ENCODE measurements at places on chromosomes 16 and 17.

GRCh38 chr16:54107583-54108202, 178.9 kb downstream of the IRX3 start:
- no peak for DNase-seq

GRCh38 chr16:79165506-79165905, 435.0 kb downstream of the MAF start:
- DNase-seq = no peak

DNA sequence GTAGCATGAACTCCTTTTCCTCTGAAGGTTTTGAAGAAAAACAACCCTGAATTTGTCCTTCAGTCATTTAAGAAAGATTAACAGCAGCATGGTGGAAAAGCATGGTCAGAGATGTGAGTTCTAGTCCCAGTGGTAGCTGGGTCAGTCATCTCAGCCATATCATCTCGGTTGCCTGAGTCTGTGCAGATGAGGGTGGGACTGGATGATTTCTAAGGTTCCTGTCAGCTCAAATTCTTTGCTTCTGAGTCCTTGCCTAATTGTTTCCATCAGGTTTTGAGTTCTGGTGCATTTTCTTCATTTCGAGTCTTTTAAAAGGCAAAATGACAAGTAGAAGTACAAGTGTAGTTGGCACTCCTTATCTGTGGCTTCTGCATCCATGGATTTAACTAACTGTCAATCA, 63.9 kb downstream of the TNRC6C start:
- no peak for DNase-seq

DNA sequence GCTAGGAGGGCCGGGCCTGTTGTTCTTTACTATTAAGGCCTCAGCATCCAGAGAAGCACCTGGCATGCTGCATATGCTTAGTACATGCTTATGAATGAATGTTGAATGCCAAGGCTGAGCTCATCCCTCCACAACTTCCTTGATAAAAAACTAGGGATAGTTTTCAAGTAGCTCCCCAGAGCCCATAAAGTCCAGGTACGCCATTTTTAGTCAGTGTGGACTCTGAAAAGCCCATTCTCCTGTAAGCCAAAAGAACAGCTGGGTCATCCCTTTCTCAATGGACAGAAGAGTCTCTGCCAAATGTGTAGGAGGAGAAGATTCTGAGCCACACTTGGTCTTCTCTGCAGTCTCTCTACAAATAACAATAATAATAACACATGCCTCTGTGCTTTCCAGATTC, 8.9 kb upstream of the ITGB3 start:
- DNase-seq = no peak

GRCh38 chr17:57356719-57357391, 100.5 kb downstream of the MSI2 start:
- DNase-seq = no peak

GRCh38 chr16:51834794-51835193, 683.7 kb upstream of the SALL1 start:
- no peak for DNase-seq

GRCh38 chr17:83100853-83101391, 21.5 kb downstream of the METRNL start:
- DNase-seq = no peak

Measured in hematopoietic multipotent progenitor cell treated with erythropoietin and hydrocortisone succinate and interleukin-3 and kit ligand, for 15 days (in vitro differentiated cells).